Muscle of arm (tissue), 14 donors: ENCODE measurements at places on chromosomes 11 and 22. TPM values are rescaled to one million over a fixed set of nuclear protein-coding genes. Genes with fewer than 3 reads are reported as not detected.

- DNase-seq = no peak
Measured at GRCh38 chr11:103811870-103812455, 224.5 kb upstream of the DDI1 start.

GRCh38 chr11:44774108-44774507 lies 47.3 kb downstream of the TSPAN18 start:
- DNase-seq = peak; percentile 51

The RGL4 gene
- polyA plus RNA-seq = 2.5 TPM

The OR51F1 gene
- not detected for polyA plus RNA-seq

- no peak for DNase-seq
Measured at GRCh38 chr11:77410076-77410827, 63.6 kb downstream of the PAK1 start.

The ARHGAP20 gene
- 12.5 TPM for polyA plus RNA-seq

GRCh38 chr22:31488988-31489617 lies 539 bp downstream of the EIF4ENIF1 start:
- peak; percentile 13 for DNase-seq

The SCT gene
- polyA plus RNA-seq = 57.7 TPM

DNA sequence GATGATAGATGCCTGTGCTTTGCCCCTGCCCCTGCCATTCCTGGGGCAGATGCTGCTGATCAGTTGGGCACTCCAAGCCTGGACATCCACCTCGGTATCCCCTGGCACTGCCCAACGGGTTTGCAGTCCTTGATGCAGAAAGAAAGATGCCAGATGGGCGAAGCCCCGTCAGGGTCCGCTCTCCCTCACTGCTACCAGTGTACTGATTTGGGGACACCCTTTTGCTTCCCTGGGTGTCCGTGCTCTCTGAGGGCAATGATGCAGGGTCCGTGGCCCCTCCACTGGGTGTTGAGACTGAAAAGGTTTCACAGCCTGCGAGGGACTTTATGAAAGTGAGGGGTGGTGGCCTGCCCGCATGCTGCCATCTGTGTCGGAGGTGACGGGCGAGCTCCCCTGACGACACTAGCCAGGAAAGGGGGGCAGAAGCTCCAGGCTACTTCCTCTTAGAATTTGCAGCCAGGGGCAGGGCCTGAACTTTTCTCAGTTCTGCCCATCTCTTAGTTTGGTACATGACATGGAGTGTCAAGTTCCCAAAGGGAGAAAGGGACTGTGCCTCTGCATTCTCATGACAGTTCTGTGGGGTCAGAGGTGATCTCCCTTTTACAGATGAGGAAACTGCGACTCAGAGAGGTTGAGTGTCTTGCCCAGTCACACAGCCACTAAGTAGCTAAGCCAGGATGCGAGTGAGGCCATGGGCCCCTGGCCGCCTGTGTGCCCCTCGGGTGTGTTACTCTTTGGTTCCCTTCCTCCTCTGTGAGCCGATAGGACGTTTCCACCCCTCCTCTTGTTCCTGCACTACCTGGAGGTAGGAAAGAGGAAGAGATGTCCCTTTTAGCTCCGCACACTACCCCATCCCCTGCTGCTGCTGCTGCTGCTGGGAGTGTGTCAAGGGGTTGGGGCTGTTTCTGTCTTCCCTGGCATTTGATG lies 96.6 kb downstream of the BCR start:
- no peak for DNase-seq

The SDF2L1 gene
- 7.2 TPM for polyA plus RNA-seq

The CSNK2A3 gene
- 1.6 TPM for polyA plus RNA-seq
